ENCODE measurements at places on chromosomes 13 and 19.

- H3K27ac ChIP-seq: no peak overlapping the region
- DNase-seq: no peak
- no peak overlapping the region for H3K4me3 ChIP-seq
- H3K36me3 ChIP-seq: no peaks in the 10 kb centered on the region
- H3K27me3 ChIP-seq: no peaks in the 10 kb centered on the region
Measured at GRCh38 chr13:98781470-98781869, 29.0 kb upstream of the SLC15A1 start.

GRCh38 chr13:94480672-94481145, 1.2 kb upstream of the DCT start:
- no peak overlapping the region for H3K27ac ChIP-seq
- no peaks in the 10 kb centered on the region for H3K27me3 ChIP-seq
- H3K36me3 ChIP-seq: no peaks in the 10 kb centered on the region
- no peak for DNase-seq

- no peaks in the 10 kb centered on the region for H3K27me3 ChIP-seq
- no peak overlapping the region for H3K27ac ChIP-seq
- no peak overlapping the region for H3K4me3 ChIP-seq
Measured at GRCh38 chr19:56252699-56253422, 19.7 kb upstream of the EDDM13 start.

DNA sequence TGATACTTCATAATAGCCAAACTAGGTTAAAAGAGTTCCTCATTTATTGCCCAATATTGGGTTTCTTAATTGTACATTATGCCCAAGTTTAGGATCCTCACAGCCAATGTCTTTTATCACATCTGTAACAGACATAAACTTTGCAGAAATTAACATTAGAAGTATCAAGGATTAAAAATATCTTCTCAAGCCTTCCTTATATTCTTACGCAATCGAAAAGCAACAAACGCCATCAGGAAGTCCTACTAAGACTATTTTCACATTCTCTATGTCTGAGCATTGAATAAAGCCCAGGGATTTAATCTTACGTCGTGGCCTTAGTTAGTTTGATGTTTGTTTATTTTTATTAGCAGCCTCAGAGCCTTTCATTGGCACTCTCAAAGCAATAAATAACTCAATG, 1660.4 kb upstream of the MIR17HG start:
- no peaks in the 10 kb centered on the region for H3K36me3 ChIP-seq
- H3K4me1 ChIP-seq: no peaks in the 10 kb centered on the region
- no peak for DNase-seq
- H3K27ac ChIP-seq: no peak overlapping the region
- no peaks in the 10 kb centered on the region for H3K27me3 ChIP-seq

- no peaks in the 10 kb centered on the region for H3K4me1 ChIP-seq
- H3K36me3 ChIP-seq: no peaks in the 10 kb centered on the region
- no peak overlapping the region for H3K27ac ChIP-seq
- DNase-seq: no peak
- no peak overlapping the region for H3K4me3 ChIP-seq
- H3K27me3 ChIP-seq: no peaks in the 10 kb centered on the region
Measured at GRCh38 chr13:31786011-31786410, 46.7 kb downstream of the RXFP2 start.

- no peak for DNase-seq
- H3K36me3 ChIP-seq: peaks cover 5% of the 10 kb centered on the region
- no peak overlapping the region for H3K4me3 ChIP-seq
- H3K27me3 ChIP-seq: no peaks in the 10 kb centered on the region
Measured at GRCh38 chr19:40339018-40339728, 9.0 kb downstream of the C19orf47 start.

GRCh38 chr13:86813198-86813597, 858.0 kb upstream of the SLITRK5 start:
- H3K27ac ChIP-seq: no peak overlapping the region
- H3K4me3 ChIP-seq: no peak overlapping the region
- no peak for DNase-seq
- H3K36me3 ChIP-seq: no peaks in the 10 kb centered on the region
- H3K4me1 ChIP-seq: no peaks in the 10 kb centered on the region
- no peaks in the 10 kb centered on the region for H3K27me3 ChIP-seq

GRCh38 chr13:103195762-103196161, 129.5 kb upstream of the SLC10A2 start:
- H3K4me1 ChIP-seq: no peaks in the 10 kb centered on the region
- H3K27ac ChIP-seq: no peak overlapping the region
- H3K27me3 ChIP-seq: no peaks in the 10 kb centered on the region
- no peak for DNase-seq
- H3K4me3 ChIP-seq: no peak overlapping the region

- no peak overlapping the region for H3K4me3 ChIP-seq
- H3K36me3 ChIP-seq: no peaks in the 10 kb centered on the region
- H3K4me1 ChIP-seq: no peaks in the 10 kb centered on the region
- DNase-seq: peak; percentile 12
- H3K27me3 ChIP-seq: no peaks in the 10 kb centered on the region
Measured at GRCh38 chr19:53664152-53664551, 32.4 kb downstream of the DPRX start.

GRCh38 chr13:107139006-107139405, 571.1 kb upstream of the ARGLU1 start:
- H3K27me3 ChIP-seq: no peaks in the 10 kb centered on the region
- no peaks in the 10 kb centered on the region for H3K36me3 ChIP-seq
- DNase-seq: no peak
- no peaks in the 10 kb centered on the region for H3K4me1 ChIP-seq
- no peak overlapping the region for H3K27ac ChIP-seq

DNA sequence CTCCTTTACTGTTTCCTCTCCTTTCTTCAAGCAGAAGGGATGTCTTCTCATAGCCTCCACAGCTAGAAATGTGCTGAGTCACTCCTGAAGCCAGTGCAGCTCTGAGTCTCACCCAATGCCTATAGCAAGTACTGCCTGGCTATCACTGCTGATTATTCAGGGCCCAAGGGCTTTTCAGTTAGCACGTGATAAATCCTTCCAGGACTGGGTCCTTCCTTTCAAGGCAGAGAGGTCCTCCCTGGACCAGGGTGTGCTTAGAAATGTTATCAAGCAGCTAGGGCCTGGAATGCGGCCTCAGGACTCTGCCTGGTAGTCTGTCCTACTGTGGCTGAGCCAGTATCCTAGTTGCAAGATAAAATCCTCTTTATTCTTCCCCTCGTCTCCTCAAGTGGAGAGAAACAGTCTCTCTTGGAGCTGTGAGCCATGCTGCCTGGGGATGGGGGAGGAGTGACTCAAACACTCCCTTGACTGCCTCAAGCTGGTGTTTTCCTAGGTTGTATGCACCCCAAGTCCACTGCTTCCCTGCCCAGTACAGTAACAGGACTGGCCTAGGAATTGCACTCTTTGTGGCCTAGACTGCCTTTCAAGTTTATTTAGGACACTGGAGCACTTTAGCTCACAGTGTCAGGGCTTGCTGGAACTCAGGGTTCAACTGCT, 198.7 kb upstream of the SERP2 start:
- H3K4me1 ChIP-seq: no peaks in the 10 kb centered on the region
- H3K4me3 ChIP-seq: no peak overlapping the region
- H3K27ac ChIP-seq: no peak overlapping the region
- H3K27me3 ChIP-seq: no peaks in the 10 kb centered on the region

DNA sequence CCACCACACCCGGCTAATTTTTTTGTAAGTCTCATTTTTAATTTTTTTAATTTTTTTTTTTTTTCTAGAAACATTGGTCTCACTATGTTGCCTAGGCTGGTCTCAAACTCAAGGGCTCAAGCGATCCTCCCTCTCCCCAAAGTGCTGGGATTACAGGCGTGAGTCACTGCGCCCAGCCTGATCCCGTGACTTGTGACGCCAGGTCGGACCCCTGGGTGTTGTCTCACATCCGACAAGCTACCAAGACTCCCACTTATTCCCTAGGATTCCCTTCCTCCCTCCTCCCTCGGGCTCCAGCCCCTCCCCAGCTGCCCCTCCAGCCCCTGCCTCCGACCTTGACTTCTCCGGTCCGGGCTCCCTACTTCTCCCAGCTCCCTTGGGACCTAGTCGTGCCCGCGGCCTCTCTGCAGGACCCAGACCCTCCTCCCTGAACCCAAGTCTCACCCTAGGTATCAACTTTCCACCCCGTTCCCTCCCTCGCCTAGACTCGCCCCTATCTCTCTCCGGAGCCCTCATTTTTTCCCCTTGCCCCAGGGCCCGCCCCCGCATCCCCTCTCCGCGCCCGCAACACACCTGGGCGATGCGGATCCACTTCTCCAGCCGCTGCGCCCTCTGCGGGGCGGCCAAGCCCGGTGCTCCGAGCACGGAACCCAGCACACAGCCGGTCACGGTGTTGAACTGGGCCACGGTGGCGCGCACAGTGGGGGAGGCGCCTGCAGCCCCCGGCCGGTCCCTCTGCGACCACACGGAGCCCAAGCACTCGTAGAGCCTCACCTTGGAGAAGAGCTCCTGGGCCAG, 13.1 kb downstream of the RGL3 start:
- H3K4me3 ChIP-seq: no peak overlapping the region
- no peaks in the 10 kb centered on the region for H3K4me1 ChIP-seq
- no peaks in the 10 kb centered on the region for H3K36me3 ChIP-seq
- no peaks in the 10 kb centered on the region for H3K27me3 ChIP-seq

DNA sequence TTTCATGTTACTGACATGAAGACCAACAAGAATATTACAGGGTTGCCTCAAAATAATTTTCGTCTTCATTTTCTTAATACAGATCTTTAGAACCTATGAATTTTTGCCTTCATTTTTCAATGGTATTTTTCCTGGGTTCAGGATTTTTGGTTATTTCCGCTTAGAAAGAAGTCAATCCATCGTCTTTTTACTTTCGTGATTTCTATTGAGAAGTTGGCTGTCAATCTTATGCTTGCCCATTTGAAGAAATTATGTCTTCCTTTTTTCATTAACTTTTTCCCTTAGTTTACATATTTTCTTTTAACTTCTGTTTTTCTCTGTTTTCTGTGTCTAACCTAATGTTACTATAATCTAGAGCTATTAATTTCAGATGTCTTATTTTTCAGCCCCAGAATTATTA, 868.9 kb upstream of the SLC10A2 start:
- no peaks in the 10 kb centered on the region for H3K4me1 ChIP-seq
- no peaks in the 10 kb centered on the region for H3K27me3 ChIP-seq
- no peak overlapping the region for H3K27ac ChIP-seq
- H3K4me3 ChIP-seq: no peak overlapping the region
- no peaks in the 10 kb centered on the region for H3K36me3 ChIP-seq
- no peak for DNase-seq

Data from kidney (tissue), 22 donors.